Activated CD4-positive, alpha-beta memory T cell treated with anti-CD3 and anti-CD28 coated beads for 36 hours (primary cell): ENCODE measurements at places on chromosomes 6 and 20.

DNA sequence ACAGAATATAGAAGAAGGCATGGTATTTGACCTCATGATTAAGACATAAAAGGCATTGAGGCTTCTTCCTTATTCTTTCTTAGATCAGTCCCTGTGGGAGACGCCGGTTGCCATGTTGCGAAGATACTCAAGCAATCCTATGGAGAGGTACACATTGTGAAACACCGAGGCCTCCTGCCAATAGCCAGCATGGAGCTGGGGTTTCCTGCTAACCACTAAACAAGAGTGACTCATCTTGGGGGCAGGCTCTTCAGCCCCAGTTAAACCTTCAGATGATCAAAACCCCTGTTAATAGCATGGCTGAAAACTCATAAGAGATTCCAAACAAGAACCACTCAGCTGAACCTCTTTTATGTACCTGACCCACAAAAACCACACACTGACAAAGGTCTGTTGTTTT, 478.8 kb downstream of the CD83 start:
- peak; percentile 44 for DNase-seq

DNA sequence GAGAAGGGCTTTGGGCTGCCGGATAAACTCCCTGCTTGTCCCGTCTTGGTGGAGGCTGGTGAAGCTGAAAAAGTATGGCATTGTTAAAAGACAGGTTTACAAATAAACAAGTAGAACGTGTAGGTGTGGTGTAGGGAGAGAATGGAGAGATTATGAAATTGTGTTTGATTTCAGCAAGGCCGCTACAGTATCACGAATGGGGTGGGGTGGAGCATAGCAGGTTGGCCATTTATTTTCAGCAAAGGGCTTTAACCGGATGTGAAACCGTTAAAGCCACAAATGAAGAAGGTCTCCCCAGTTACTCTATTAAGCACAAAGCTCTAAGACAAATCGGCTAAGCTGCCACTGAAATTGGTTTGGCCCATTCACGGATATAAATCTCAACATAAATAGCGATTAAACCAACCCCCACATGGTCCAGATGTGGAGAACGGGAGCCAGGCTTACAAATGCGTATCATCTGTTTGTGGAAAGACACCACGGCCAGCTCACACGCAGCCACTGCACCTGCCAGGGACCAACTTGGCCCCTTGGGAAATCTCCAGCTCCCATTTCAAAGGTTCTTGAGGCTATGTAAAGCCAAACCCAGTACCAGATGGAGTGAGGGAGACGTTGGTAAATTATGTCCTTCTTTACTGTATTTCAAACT, 94.0 kb downstream of the ZMYND8 start:
- DNase-seq = no peak

GRCh38 chr6:140052736-140053729, 678.6 kb upstream of the CITED2 start:
- DNase-seq = no peak

DNA sequence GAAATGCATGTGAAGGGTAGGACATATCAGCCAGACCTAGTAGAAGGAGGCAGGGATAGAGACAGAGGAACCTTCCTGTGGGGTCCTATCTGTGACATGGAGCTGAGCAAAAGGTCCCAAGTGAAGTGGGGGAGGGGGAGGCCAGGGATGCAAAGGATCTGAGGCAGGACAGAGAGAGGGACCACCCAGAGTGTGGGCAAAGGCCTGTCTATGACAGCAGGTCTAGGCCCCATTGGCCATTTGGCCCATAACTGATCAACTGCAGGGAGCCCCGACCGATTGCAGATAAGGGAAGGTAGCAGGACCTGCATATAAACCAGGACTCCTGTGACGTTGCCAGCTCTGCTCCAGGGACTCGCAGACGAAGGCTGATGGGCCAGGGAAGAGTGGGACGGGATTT, 49.6 kb upstream of the SYNDIG1 start:
- DNase-seq = no peak

DNA sequence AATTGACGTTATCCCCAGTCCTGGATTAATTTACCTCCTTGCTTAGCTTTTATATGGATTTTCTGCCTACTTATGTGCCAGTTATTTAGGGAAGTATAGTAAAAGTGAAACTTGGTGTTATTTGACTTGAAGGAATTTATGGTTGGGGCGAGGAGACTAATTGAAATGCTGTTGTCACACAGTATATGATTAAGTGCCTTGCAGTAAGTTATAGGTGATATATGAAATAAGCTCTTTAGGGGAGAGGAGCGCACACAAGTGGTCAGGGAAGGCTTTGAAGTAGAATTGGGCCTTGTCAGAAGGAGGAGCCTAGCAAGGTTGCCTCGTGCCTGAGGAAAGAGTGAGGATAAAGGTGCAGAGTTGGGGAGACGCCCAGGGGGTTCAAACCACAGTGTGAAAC, 20.5 kb downstream of the NCOA7 start:
- DNase-seq = no peak

GRCh38 chr20:15445056-15445840, 1107.8 kb upstream of the FLRT3 start:
- DNase-seq = no peak
